ENCODE measurements at places on chromosomes 13 and 19.

GRCh38 chr19:14599548-14600147, 16.8 kb downstream of the CLEC17A start:
- DNase-seq, result no peak

DNA sequence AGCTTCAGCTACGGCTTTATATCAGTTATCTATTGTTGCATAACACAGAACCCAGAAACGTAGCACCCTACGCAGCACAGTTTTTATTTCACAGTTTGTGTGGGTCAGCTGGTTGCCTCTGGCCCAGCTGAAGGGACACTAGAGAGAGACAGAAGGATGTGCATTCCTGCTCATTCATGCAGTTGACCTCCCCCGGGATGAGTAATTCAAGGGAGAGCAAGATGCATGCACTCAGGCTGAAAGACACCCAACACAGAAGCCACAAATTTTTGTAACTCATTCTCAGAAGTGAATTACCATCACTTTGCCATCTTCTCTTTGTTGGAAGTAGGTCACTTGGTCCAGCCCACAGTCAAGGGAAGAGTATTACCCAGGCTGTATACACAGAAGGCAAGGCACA, 89.5 kb downstream of the EFNB2 start:
- DNase-seq, result no peak

DNA sequence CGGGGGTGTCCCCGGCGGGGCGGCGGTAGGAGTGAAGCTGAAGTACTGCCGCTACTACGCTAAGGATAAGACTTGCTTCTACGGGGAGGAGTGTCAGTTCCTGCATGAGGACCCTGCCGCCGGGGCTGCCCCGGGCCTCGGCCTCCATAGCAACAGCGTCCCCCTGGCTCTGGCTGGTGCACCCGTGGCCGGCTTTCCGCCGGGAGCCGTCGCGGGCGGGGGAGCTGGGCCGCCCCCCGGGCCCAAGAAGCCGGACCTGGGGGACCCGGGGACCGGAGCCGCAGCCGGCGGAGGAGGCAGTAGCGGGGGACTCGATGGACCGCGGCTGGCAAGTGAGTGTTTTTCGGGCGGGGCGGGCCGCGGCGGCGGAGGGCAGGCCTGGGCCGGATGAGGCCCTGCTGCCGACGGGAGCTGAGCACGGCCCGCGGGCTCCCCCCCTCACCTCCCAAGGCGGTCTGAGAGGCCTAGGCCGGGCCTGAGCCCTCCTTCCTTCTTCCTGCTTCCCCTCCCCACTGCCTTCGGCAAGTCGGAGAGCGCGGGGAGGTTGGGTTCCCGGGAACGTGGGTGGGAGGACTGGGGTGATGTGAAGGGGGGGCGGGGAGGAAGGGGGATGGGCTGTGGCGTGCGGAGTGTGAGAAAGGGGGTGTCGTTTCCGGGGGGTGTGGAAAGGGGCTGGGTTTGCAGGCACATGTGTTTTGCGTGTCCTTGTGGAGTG, 568 bp downstream of the PAN3 start:
- peak; percentile 82 for DNase-seq

DNA sequence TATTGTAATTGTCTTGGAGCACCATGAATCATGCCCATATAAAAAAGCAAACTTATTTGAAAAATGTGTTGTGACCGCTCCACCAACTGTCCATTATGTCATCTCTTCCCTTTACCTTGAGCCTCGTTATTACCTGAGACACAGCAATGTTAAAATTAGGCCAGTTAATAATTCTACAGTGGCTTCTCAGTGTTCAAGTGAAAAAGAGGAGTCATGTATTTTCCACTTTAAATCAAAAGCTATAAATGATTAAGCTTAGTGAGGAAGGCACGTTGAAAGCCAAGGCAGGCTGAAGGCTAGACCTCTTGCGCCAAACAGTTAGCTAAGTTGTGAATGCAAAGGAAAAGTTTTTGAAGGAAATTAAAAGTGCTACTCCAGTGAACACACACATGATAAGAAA, 210.5 kb downstream of the GPC6 start:
- DNase-seq, result no peak

- DNase-seq, result no peak
These were observed 25.4 kb downstream of the SLC25A15 start for GRCh38 chr13:40814803-40815202.

GRCh38 chr19:47226426-47227351, 4.3 kb downstream of the BBC3 start:
- DNase-seq, result no peak

GRCh38 chr13:25725104-25725503, 326.7 kb downstream of the SHISA2 start:
- DNase-seq, result no peak

DNA sequence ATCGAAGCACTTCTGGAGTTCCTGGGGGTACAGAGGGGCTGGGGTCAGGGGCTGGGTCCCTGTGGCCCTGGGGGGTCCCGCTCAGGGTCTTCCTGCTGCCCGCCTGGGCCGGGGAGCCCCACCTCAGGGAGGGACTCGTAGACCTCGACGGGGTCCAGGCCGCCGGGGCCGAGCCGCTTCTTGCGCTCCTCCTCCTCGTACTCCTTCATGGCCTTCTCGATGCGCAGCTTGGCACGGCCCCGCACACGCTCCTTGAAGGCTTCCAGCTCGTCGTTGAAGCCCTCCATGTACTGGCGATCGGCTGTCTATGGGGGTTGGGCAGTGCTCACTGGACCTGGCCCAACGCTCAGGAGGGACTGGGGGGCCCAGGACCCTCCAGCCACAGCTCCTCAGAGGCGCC, 10.2 kb downstream of the CDC37 start:
- DNase-seq, result no peak

GRCh38 chr13:22240716-22241115, 569.8 kb downstream of the FGF9 start:
- DNase-seq, result no peak

GRCh38 chr13:45705918-45706317, 3.8 kb downstream of the CBY2 start:
- no peak for DNase-seq

- DNase-seq, result no peak
These were observed 211.8 kb downstream of the RBM26 start for GRCh38 chr13:79194272-79194671.

- DNase-seq, result no peak
These were observed 116.6 kb upstream of the UQCRFS1 start for GRCh38 chr19:29329460-29330134.

Measured in stimulated activated CD4-positive, alpha-beta T cell treated with anti-CD3 and anti-CD28 coated beads, Interleukin-15, amount 100 ng/mL, for 1 hour (primary cell).